ENCODE measurements at places on chromosomes 1 and 21.
A peak's percentile ranks its signal among the peaks of the same experiment; 100 is the strongest.

GRCh38 chr1:33654267-33654834, 181.9 kb downstream of the ZSCAN20 start:
- DNase-seq = no peak

DNA sequence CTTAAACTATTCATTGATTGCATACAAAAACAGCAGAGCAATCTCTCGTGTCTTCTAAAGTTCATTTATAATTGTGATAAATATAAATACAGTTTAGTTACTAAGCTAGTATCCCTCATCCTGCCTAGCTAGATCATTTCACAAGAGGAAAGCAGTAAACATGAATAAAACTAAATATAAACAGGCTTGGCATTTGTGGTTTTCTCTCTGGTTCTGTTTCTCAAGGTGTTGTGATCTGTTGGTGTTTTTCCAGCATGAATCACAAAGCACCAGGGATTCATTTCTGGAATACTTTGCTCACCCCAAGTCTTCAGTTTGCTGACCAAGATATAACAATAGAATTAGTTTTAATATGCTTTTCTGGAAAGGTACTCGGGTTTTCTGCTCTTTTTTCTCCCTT, 32.7 kb upstream of the GLIS1 start:
- no peak for DNase-seq

- DNase-seq = no peak
Observed at GRCh38 chr1:48227165-48228013, 4.9 kb downstream of the SLC5A9 start.

DNA sequence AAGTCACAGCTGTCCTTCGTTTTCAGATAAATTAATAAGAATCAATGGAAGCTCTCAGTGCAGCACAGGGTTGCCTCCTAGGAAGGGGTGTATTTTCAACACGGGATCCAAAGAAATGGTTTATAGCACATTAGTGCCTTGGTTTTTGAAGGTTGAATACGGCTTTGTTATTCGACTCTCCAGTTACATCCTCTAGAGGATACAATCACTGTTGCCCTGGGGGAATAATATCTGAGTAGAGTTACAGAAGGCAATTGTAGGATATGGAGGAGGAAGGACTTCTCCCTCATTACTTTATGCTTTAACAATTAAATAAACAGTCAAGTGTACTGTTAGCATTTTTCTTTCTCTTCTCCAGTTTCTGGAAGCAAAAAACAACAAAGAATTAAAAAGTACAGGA, 14.3 kb upstream of the ZNF326 start:
- DNase-seq = no peak

GRCh38 chr21:46183910-46184624, at the start of gene SPATC1L:
Gene SPATC1L (minus strand): TSS chr21:46184459. CDS start chr21:46182816, 1,643 bp downstream.
- no peak for DNase-seq

- no peak for DNase-seq
Observed at GRCh38 chr1:45005761-45006160, 5.4 kb downstream of the HECTD3 start.

GRCh38 chr1:70093250-70093975, 112.0 kb downstream of the LRRC40 start:
- no peak for DNase-seq

DNA sequence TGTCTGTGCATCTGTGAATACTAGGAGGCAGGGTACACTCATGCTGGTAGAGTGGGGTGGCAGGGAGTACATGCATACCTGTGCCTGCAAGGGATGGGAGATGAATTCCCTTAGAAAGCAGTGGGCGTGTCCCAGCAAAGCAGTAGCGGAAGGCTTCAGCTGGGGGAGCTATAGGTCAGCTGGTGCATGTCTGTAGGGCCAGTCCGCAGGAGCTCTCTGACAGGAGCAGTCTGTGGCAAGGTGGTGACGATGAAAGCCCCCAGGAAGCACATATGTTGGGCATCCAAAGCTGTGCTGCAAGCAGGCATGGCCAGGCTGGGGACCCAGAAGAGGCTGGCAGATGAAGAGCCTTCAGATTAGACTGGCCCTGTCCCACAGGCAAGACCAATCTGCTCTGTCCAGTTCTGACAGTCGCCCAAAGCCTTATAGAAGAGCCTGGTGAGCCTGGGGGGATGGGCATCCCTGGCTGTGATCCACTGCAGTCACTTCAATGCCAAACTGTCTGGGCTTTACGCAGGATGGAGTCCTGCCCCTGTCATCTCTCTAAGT, 1.8 kb upstream of the OR2M4 start:
- DNase-seq = no peak

DNA sequence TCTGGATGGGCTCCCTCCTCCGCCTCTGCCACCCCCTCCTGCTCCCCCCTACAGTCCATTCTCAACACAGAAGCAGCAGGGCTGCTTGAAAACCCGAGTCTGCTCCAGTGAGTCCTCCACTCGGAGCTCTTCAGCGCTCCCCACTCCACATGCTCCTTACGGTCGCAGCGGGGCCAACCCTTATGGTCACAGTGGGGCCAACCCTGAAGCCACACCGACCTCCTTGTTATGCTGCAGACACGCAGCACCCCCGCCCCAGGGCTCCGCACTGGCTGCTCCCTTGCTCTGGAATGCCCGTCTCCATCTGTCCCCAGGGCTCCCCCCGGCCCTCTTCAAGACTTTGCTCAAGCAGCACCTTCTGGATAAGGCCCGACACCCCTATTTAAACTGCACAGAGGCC, 22.6 kb downstream of the GPR157 start:
- DNase-seq = no peak

DNA sequence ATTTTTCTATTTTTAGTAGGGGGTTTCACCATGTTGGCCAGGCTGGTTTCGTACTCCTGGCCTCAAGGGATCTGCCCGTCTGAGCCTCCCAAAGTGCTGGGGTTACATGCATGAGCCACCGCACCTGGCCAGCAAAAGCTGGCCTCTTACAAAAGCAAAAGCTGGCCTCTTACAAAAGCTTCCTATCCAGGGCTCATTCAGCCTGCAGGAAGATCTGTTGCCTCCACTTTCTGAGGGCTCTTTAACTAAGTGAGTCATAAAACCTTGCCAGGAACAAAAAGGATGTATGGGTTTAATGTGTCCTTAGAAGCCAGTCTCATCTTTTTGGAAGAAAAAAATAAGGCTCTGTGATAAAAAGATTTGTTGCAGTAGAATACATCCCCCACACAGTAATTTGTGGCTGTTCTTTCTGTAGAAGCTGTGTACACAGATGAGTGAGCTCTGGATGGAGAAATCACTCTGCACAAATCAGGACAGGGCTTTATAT, 15.0 kb downstream of the HTR1D start:
- DNase-seq = no peak

DNA sequence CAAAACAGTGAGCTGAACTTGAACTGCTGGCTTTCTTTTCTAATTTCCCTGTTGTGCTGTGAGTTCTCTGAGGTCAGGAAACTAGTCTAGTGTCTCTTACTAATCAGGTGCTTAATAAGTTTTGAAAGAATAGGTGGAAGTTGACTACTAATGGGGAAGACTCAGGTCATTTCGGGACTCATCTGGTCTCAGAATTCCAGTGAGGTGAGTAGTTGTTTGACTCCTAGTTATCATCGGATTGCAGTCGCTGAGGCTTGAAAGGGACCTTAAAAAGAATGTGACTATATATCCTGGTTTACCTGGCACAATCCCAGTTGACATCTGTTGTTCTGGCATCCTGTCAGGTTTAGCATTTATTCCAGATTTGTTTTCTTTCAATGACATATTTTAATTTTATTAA, 81.4 kb upstream of the SPAG17 start:
- no peak for DNase-seq

DNA sequence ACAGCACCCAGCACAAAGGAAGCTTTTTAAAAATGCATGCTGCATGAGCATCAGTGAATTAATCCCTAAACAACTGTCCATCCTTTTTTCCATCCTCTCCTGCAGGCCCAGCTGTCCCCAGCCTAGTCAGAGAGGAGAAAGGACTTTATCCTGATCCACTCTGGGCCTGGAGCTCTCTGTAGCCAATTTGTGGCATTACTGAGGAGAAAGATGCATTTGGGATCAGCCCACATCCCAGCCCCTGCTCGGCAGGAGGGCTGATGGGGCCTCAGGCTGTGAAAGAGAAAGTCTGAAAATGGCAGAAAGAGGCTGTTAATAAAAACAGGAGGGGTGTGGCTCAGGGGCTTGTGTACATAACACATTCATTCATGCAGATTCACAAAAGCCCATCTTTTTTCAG, 37.5 kb upstream of the ATP2B4 start:
- DNase-seq = no peak

- no peak for DNase-seq
Observed at GRCh38 chr1:1106510-1107221, 9.2 kb downstream of the C1orf159 start.

DNA sequence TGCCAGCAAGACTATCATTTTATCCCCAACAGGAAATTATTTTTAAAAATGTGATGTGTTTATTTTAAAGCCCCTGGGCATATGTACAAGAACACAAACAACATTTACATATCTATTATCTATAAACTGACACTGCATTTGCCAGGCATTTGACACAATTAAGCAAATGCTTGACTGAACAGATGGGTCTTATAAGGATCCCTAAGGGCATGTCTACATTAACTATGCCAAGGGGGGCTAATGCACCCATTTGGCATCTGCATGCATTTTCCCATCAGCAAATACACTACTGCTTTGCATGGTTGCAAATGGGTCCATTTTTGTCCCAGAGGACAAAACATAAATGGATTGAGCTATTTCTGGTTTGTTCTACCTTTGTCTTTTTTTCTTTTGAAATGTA, 884.8 kb upstream of the B3GALT2 start:
- DNase-seq = no peak

GRCh38 chr1:43688594-43689000, 18.7 kb upstream of the ST3GAL3 start:
- DNase-seq = no peak

- DNase-seq = no peak
Observed at GRCh38 chr21:39610703-39611102, 2.0 kb upstream of the B3GALT5 start.

- no peak for DNase-seq
Observed at GRCh38 chr1:197065559-197065958, 1.5 kb downstream of the F13B start.

DNA sequence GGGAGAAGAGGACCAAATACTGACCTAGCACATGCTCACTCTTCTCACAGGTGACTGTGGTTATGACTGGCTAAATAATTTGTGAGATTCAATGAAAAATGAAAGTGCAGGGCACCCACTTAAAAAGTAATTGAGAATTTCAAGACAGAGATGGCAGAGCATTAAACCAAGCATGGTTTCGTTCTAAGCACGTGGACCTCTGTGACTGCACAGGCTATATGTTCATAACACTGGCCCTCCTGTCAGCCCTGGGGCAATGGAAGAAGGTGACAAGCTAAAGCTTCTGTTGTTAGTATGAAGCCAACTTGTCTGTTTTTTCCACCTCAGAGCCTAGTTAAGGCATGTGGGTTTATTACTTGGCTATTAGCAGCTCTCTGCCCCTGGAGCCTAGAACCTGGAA, 130.9 kb downstream of the FASLG start:
- no peak for DNase-seq

DNA sequence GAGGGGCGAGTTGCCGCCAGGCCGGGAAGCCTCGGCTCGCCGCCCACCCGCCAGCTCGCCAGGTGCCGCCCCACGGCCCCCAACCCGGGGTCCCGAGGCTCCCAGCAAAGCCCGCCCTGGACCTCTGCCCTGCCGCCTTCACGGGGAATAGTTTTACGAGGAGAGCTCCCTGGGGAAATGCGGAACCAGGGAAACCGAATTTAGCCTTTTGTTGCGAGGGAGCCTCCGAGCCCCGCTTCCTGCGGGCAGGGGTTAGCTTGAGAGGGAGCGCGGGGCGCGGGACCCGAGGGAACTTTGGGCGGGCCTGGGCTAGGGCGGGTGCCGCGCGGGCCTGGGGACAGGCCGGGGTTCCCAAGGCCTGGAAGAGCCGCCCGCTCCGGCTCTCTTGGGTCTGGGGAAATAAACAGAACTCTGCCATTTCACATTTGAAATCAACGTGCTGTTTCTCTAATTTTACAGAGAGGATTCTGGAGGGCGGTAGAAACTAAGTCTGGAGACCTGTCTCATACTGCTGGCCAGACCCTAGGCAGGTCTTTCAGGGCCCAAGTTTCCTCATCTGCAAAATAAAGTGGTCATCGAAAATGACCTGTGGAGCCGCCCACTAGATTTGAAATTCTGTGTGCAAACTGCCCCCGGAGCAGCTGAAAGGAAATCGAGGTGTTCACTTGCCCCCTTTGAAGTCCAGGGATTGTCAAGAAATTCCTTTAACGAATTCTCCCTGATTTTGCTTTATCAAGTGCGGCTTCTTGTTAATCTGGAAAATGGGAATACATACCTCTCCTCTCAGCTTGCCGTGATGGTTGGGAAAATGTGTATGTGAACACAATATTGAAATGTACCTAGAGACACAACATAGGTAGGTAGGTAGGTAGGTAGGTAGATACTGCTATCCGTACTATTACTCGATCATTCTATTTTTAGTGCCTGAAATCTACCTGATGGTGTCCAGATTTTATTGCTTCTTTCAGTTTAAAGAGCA, 749 bp upstream of the GLUL start:
- DNase-seq = peak; percentile 66

- no peak for DNase-seq
Observed at GRCh38 chr1:51326839-51327238, 3.5 kb downstream of the TTC39A start.

- DNase-seq = peak; percentile 51
Observed at GRCh38 chr1:22053017-22053860, 730 bp downstream of the CDC42 start.

GRCh38 chr1:165129568-165130164, 226.8 kb downstream of the LMX1A start:
- peak; percentile 33 for DNase-seq

GRCh38 chr21:16674949-16675348, 837.9 kb upstream of the CXADR start:
- DNase-seq = no peak

GRCh38 chr1:44114098-44114497, 4.5 kb upstream of the KLF17 start:
- DNase-seq = no peak

GRCh38 chr1:12142891-12143630, 23.7 kb upstream of the TNFRSF1B start:
- peak; percentile 19 for DNase-seq

- DNase-seq = peak; percentile 9
Observed at GRCh38 chr1:234600418-234601281, 9.3 kb downstream of the IRF2BP2 start.

- DNase-seq = no peak
Observed at GRCh38 chr1:110163591-110163990, 13.3 kb downstream of the SLC6A17 start.

DNA sequence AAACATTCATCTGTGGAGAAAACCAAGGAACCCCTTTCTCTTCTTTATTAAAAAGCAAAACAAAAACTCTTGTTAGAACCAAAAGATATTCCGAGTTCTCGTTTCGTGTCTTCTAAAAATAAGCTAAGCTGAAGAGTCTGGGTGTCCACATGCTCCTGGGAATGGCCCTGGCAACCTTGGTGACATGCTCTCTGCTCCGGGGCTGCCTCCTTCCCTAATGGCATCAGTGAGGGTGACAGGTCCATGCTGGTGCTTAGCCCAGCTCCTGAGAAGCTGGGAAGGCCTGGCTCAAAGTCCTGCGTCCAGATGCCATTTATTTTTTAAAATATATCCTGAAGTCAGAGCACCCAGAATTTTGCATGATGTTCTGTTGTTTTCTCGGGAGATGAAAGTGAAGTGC, 24.6 kb upstream of the TRAPPC10 start:
- DNase-seq = no peak

Data from amygdala (tissue), 56 donors.